ENCODE measurements at places on chromosomes 7 and 10.

- DNase-seq: no peak
Measured at GRCh38 chr10:21832821-21833130, 170.8 kb downstream of the DNAJC1 start.

DNA sequence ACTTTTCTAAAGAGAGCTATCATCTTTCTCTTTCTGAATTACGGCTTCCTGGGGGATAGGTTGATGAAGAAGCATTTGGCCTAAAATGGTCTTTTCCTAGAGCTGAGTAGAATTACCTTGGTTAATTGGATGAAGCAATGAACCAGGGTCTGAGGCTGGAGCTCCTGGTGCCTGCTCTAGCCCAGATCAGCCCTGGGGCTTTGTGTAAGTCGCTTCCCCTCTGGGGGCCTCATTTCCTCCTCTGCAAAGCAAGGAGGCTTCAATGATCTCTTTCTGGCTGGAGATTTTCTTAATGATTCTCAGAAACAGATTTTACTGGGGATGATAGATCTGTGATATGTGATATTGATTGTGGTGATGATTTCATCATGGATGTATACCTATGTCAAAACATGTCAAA, 3.5 kb upstream of the CPA2 start:
- DNase-seq: no peak

GRCh38 chr7:157664034-157664433, 327.2 kb downstream of the DNAJB6 start:
- DNase-seq: no peak

DNA sequence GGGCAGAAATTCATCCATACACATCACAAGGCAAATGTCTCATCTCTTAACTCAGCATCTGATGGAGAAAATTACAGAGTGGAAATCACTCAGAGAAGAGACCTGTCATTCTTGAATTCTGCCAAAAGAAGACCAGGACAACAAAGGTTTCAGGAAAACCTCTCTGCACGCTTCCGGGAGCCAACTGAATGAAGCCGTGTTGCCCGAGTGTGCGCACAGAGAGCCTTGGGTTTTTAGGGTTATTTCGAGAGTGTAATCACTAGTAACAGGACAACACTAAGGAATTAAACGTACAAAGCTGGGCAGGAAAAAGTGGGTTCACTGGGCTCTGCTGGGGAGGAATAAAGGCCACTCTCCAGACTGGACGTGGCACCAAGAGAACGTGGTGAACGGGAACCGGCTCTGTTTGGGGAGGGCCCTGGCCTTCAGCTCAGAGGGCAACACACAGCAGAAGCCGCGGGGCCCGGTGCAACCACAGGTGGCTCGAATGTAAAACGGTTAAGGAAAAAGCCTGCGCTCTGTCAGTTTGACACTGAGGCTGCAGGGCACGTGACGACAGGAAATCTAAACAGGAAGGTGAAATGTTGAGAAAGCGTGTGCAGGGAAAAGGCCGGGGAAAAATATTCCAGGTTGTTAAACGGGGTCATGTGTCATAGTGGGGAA, 331.5 kb downstream of the DNAJB6 start:
- no peak for DNase-seq

DNA sequence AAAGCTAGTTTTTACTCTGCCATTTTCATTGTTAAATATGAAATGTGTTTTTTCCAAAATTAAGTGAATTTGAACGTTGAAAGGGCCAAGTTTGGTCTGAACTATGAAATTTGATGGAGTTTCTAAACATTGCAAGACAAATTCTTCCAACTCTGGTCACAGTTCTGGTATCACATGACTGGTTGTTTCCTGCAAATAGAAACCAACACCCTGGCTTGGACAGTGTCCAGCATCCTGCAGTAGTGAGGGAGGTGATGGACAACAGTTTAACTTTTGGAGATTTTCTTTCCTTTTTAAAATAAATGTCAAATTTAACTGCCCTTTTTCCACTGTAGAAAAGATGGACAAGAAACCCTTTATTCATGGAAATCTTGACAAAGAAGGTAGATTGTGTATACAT, 54.8 kb upstream of the AGBL3 start:
- DNase-seq: no peak

GRCh38 chr7:75642810-75643486, 95.8 kb downstream of the HIP1 start:
- DNase-seq: peak; percentile 55

DNA sequence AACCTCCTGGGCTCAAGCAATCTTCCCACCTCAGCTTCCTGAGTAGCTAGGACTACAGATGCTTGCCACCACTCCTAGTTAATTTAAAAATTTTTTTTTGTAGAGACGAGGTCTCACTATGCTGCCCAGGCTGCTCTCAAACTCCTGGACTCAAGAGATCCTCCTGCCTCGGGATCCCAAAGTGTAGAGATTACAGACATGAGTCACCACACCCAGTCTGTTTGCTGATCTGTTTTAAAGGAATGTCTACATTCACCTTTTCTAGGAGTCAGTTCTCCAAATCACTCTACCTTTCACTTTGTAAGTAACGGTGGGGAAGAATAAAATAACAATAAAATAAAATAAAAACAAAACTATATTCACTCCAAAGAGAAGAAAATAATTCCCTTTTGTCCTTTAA, 86.6 kb upstream of the AGBL3 start:
- DNase-seq: peak; percentile 28

DNA sequence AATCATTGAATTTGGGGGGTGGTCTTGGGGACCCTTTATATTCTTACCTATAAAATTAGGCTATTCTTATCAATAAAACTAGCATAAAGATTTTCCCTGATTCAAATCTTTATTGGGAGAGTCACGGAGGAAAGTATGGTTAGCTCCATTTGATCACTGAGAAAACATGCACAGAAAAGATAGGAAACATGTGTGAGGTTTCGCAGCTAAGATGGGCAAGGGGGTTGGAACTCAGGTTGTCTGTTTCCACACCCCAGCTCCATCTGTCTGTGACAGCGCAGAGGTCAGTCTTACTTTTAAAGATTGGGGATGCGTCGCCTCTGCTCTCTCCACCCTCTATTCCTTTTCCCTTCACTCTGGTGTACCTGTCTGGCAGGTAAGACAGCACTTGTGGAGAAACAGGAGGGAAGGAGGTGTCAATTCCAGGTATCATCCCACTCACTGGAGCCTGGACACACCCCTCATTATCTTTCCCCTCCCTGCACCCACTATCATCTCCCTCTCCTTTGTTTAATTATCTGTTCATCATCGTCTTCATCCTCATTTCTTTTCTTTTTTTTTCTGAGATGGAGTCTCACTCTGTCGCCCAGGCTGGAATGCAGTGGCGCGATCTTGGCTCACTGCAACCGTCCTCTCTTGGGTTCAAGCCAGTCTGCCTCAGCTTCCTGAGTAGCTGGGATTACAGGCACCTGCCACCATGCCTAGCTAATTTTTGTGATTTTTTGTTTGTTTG, 2.4 kb upstream of the DENND10 start:
- no peak for DNase-seq

DNA sequence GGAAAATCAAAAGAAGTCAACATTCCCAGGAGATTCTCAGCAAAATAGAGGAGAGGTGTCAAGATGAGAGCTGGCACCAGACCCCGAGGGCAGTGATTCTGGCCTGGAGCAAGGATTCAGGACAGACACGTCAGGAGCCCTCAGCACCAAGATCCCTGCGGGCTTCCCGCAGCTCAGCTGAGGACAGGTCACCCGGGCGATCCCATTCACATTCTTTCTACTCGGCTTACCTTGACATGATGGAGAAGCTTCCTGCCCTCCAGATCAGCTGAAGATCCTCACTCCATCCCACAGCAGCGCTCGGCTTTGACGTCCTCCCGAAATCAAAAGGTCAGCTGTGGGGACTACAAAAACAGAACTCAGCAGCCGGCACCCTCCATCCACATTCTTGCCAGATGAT, 139.1 kb downstream of the DLG5 start:
- no peak for DNase-seq

DNA sequence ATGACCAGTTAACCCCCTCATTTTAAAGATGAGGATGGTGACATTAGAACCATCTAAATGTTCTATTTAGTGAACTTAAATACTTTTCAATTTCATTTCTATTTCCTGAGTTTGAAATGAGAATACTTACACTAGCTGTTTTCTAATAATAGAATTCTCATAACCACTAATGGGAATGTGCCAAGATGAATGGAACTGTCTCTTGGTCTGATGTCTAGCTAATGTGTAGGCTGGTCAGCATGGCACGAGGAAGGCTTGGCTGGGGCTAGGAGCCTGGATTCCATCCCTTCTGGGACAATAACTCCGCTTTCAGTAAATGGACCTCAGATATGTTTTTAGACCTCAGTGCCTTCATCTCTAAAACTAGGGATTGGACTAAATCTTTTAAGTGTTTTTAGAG, 185.8 kb upstream of the NRP1 start:
- DNase-seq: no peak

DNA sequence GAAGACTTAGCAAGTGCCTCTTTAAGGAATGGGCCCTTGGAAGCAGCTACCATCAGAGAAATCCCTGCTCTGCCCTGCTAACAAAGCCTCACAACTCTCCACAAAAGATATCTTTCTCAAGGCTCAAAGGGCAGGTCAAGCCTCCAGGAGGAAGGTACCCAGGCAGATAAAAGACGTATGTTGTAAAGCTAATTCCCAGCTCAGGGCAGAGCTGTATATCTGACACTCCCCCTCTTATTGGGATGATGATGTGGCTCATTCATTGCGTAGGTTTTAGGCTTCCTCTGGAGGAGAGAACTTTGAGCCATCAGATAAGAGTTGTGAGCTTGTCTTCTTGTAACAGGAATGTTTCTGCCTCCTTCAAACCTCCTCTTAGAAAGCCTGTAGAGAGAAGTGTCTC, 145.4 kb downstream of the CALN1 start:
- DNase-seq: no peak

DNA sequence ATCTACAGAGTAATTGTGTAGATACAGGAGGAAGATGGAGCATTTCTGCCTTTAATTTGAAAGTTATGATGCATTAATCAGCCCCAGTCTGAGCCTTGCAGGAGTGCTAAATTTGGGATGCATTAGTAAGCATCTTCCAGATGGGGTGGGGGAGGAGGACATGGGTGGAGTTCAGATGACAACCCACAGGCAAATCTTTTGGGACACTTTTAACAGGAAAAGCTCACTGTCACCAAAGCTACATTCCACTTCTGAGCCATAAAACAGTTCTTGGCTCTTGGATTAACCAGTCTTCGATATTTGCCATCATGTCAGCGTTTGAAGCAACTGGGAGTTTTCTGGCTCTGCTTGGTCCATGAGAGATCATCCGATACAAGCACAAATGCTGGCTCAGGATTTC, 121.1 kb downstream of the CXCL12 start:
- DNase-seq: no peak

- DNase-seq: no peak
Measured at GRCh38 chr7:144546782-144547181, 143.3 kb upstream of the NOBOX start.

DNA sequence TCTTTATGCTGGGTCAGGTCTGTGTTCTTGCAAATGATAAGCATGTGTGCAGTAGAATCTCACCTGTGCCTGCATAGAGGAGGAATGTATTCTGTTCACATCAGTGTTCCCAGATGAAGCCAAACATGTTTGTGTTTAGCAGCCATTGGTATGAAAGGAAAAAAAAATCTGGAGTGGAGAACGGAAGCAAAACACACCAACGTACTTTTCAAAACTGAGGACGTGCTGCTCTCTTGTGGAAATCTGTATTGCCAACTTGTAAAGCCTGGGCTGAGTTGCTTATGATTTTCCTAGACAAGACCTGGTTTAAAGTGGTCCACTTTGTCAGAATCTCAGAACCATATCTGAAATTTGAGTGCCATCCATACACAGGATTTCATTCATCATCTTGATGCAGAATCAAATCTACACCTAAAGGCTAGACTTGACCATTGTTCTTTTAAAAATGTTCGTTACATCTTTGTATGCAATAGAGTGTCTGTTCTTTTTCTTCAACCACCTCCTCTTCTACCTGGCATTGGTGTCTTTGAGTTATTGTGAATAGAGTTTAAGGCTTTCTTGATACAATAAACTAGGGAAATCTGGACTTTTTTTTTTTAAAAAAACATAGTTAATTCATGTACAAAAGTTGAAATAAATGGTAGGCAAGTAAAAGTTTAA, 367.7 kb downstream of the PHF14 start:
- DNase-seq: peak; percentile 44

DNA sequence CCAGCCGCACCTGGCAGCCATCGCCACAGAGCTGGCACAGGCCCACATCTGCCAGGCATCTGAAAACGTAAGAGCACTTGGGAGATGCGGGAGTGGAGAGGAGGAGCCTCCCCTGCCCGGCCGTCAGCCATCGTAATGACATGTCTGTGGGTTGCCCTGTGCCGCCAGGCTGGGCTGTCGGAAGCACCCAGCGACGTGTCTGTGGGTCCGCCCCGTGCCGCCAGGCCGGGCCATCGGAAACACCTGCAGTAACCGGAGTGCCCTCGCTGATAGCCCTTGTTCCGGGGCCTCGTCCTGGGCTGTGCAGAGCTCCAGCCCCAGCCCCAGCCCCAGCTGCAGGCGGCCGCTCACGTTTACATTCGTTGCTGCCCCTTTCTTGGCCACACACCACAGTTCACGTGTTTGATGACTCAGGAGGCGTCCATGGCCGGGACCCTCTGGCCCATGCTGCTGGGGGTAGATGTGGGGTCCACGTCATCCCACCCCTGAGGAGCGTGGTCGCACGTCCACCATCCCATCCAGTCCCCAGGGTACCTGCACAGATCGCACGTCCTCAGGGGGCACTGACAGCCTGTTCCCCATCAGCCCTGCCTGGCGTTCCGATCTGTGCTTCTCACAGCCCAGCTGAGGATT, 30.0 kb upstream of the PRKAR1B start:
- no peak for DNase-seq

- peak; percentile 56 for DNase-seq
Measured at GRCh38 chr10:73810735-73811465, 498 bp downstream of the NDST2 start.

- DNase-seq: no peak
Measured at GRCh38 chr7:87021285-87021684, 38.2 kb downstream of the ELAPOR2 start.

- DNase-seq: no peak
Measured at GRCh38 chr10:99850021-99850766, 67.8 kb downstream of the ABCC2 start.

DNA sequence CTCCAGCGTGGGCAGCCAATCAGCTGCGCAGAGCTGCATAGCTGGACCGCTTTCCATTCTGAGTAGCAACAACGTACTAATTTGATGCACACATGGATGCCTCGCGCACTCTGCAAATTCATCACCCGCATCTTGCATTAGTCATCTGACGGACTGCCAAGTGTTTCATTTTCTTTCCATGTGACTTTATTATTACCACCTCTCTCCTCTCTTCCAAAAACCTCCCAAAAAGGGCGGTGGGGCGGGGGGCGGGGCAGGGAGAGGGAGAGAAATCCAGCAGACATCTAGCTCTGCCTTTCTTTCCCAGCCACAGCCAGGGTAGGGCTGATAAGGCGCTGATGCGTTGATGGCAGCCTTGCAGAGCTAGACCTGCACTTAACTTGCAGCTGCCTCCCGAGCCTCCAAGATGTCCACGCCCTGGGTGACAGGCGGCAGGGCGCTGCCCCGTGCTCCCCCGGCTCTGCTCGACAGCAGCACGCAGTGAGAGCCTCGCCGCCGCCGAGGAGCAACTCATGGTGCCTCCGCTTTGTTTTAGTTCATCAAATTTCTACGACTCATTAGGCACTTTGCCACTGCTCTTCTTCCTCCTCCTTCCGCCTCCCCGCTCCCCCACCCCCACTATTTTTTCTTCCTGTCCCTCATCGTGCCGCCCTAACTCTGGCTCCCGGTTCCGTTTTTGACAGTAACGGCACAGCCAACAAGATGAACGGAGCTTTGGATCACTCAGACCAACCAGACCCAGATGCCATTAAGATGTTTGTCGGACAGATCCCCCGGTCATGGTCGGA, 147.3 kb downstream of the CELF2 start:
- DNase-seq: peak; percentile 64

GRCh38 chr7:72924386-72924732, 536 bp upstream of the POM121 start:
- DNase-seq: no peak

GRCh38 chr10:33706191-33706590, 371.7 kb upstream of the NRP1 start:
- no peak for DNase-seq
